ENCODE measurements at places on chromosomes 16 and 17.
A peak's percentile ranks its signal among the peaks of the same experiment; 100 is the strongest.

GRCh38 chr16:11609474-11610120, 22.9 kb upstream of the LITAF start:
- DNase-seq = no peak

- no peak for DNase-seq
Observed at GRCh38 chr17:57629470-57629869, 115.6 kb downstream of the CCDC182 start.

GRCh38 chr16:12433691-12434390, 369.8 kb downstream of the CPPED1 start:
- DNase-seq = no peak

GRCh38 chr17:77802333-77802615, 156.2 kb upstream of the TNRC6C start:
- DNase-seq = no peak

DNA sequence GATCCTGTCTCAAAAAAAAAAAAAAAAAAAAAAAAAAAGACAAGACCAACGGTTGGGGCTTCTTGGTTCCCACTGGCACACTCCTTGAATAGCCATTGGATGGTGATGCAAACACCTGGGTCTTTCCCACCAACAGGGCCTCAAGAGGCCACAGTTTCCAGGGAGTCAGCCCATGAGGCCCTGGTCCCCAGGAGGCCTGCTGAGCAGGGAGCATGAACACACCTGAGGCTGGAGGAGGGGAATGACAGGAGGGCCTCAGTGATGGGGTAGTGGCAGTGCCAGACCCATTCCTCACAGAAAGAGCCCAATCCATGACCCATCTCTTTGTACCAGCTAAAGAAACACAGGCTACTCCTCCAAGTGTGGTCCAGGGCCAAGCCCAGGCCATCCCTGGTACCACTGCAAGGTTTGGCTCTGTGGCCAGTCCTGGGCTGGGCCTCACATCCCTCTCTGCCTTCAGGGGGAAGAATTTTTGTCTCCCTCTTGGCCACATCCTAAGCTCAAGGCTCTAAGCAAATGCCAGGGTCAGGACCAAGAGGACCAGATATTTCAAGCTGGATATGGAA, 13.9 kb downstream of the ARL2BP start:
- no peak for DNase-seq

DNA sequence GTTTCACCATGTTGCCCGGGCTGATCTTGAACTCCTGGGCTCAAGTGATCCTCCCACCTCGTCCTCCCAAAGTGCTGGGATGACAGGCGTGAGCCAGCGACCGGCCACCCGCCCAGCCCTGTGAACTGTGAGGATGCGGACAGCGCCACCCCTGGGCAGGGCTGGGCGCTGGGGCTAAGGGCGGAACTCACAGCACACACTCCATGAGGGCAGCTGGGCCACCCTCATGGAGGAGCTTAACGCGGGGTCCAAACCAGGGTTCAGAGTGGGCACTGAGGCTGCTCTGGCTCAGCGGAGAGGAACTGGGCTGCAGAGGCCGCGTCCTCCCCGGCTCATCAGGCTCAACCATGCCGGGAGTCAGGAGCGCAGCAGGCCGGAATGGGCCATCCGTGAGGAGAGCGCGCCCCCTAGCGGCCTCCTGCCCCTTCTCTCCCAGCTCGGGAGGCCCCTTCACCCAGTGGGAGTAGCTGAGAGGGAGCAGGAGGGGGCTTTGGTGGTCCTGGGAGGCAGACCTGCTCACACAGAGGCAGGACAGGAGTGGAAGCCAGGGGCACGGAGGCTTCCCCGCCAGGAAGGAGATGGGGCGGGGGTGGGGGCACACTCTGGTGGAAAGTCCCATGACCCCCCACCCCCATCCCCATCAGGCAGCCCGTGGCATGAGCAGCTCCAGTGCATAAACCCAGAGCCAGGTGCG, 13.8 kb downstream of the CORO7 start:
- peak; percentile 38 for DNase-seq

- peak; percentile 47 for DNase-seq
Observed at GRCh38 chr16:50210266-50211038, 55.9 kb upstream of the ADCY7 start.

DNA sequence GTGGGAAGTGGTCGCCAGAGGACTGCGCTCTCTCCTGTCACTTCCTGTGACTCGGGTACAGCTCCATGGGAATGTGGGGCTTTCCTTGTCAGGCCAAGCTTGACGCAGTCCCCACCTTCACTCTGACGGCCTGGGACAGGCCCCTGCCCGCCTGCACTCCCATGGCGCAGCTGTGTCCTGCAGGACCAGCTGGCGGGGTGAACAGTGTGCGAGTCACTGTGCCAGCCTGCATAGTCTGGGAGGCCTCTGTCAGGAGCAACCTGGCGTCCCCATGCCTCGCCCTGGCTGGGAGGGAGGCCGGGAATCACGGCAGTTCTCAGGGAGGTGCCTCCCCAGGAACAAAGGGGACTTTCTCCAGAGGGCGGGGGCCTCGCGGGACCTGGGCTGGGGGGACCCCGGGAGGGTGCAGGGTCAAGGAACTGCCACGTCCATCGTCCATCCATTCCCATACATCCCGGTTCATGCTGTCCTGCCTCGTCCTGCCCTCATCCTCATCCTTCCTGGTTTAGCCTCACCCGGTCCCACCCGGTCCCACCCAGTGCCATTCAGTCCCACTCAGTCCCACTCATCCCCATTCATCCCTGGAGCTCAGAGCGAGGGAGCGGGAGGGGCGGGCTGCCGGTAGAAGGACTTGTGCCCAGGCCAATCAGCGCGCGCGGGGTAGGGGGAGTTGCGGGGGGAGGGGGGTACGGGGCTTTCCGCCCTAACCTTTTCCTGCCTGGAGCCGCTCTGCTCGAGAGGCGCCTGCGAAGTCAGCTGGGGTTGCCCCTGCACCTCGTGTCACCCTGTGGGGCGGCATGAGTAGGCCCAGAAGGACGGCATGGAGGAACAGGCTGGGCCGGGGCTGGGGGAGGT, 13.4 kb downstream of the FLYWCH1 start:
- no peak for DNase-seq

DNA sequence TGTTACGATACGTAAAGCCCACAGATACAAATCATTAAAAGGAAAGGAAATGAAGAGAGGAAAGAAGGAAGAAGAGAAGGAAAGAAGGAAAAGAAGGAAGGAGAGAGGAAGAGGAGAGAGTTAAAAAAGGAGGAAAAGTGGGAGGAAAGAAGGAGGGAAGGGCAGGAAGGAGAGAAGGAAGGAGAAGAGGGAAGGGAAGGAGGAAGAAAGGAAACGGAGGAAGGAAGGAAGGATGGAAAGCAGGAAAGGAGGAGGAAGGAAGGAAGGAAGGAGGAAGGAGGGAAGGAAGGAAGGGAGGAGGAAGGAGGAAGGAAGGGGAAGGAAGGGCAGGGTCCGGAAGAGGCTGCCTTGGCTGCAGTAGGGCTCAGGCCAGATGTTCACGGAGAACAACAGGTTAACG, 95.2 kb downstream of the ENGASE start:
- DNase-seq = no peak

- no peak for DNase-seq
Observed at GRCh38 chr16:64880994-64881393, 240.9 kb downstream of the CDH11 start.

DNA sequence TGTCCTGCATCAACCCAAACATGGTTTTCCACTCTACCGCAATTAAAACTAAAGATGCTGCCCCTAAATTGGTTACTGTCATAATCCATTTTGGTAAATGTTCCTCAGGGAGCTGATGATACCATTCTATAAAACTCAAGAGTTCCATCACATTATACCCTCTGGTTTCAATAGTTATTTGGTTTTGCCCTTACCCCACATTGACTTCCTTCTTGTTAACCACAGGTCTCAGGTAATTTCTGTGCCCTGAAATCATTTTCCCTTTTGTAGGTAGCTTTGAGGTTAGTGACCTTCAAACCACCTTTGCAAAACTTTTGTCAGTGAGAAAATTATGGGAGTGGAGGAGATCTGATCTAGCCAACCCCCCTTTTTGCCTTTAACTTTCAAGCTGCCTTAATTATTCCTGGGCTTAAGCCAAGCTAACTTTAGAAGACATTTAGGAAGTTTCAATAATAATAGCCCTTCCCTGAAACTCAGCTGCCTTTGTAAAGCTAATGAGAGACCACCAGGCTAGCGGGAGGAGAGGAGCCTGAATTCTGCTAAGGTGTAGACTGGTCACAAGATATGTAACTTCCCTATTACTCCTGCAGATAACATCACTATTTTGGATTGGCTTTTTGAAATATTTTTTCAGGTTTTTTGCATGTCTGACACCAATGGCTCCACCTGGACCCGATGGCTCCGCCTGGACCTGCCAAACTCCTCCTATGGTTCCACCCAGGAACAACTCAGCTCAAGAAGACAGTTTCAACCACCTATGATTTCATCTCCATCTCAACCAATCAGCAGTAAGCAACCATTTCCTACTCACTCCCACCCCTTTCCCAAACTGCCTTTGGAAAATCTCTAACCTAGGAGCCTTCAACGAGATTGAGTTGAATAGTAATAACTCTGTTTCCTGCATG, 224.9 kb downstream of the HS3ST3B1 start:
- DNase-seq = no peak

DNA sequence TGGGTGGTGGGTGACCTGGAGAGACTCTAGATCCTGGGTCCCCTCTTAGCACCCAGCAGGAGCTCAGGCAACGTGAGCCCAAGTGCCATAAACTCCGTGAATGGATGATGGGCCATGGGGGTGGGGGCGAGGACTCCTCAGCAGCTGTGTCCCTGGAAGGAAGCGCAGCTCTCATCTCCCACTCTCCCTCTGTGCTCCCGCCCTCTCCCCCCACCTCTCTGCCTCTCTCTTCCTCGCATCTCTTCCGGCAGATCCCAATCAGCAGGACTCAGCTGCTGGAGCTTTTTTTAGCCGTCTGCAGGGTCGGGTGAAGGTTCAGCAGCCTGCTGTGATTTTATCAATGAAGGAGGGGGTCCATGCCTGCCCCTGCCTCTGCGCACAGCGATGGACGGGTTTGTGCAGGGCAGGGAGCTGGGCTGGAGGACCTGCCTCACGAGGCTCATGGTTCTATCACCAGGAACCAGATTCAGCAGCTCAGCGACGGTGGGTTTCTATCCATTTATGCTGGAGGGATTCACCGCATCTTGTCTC, 8.3 kb downstream of the CCR7 start:
- no peak for DNase-seq

DNA sequence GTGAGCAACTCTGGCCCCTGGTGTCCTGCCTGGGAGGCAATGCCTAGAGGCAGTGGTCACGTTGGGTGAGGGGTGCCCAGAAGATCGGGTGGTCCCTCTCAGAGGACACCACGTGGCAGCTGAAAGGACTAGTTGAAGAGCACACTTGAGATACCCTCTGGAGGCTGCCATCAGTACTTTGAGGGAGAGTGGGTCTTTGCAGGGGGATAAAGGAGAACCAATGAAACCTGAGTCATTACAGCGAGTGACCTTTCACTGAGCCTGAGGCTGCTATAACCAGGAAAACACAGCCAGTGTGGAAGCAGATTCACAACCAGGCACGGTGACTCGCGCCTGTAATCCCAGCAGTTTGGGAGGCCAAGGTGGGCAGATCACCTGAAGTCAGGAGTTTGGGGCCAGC, 18.9 kb downstream of the CA4 start:
- DNase-seq = no peak

- DNase-seq = no peak
Observed at GRCh38 chr17:31286587-31286986, 10.5 kb downstream of the OMG start.

- DNase-seq = no peak
Observed at GRCh38 chr16:1953734-1954133, 755 bp downstream of the RPL3L start.

GRCh38 chr16:56600398-56600999, 7.9 kb upstream of the MT2A start:
- DNase-seq = peak; percentile 26

- DNase-seq = no peak
Observed at GRCh38 chr17:68710976-68711375, 109.8 kb upstream of the FAM20A start.

DNA sequence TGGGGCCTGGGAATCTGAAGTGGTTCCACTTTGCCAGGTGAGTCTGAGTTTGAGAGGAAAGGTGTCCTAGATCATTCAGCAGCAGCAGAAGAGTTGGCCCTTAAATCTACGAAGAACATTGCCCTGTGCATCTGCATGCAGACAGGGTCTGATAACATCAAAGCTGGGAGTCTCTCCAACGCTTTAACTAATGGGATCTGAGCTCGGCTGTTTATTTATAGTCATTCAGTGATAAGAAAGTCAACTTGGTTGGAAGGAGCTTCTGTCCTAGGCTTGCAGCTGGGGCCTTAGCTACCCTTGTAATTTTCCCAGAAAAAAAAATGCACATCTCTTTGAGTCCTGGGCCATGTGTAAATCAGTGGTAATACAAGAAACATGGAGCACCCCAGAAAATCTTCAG, 418.0 kb upstream of the HSBP1 start:
- no peak for DNase-seq

DNA sequence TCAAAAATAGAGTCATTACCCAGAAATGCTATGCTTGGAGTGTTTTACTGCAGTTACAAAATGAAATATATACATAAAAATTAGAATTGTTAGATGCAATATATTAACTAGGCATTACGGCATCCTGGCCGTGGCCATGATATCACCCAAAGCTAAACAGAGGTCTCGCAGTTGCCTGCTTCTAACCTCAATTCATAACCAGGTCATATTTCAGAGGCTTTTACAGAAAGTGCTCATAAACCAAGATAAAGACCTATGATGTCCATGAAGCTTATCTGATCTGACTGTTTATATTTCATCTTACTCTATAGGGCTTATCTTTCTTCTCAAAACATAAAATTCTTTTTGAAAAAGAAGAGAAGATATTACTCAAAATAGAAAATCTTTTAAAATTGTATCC, 664.5 kb upstream of the SALL1 start:
- no peak for DNase-seq

DNA sequence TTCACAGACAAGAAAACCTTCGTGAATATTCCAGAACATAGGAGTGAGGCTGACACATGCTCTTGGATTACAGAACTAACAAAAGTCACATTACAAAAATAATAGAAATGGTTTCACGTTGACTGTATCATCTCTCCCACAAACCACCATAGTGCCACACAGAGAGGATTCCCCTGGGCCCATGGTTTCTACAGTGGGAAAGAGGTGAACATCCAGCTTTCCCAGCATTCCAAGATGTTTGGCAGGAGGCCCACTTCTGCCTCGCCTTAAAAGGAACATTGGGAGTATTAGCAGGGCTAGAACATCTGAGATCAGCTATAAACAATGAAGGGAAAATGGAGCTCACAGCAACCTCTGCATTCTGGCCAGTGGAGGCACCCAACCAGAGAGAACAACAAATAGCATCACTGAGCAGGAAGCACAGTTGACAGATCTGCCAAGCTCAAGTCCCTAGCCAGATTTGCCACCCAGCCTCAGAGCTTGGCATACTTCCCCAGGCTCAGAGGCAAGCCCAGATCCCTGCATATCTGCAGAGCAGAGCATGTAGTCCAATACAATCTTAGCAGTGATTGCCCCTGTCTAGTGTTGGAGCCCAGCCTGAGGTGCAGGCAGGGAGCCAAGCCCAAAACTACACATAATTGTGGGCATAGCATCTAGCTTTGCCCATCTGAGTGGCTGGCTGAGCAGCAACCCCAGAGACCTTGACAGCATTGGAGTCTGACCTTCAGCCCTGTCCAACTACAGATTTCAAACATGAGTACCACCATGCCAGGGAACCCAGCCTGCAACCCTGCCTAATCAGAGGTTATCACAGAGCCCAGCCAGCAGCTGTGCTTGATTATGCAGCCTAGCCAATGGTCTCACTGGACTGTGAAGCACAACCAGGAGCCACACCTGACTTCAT, 260.4 kb downstream of the CEP112 start:
- DNase-seq = no peak

- DNase-seq = peak; percentile 35
Observed at GRCh38 chr16:19884611-19885450, at the start of gene GPRC5B. GPRC5B (minus strand) TSS chr16:19884848; CDS start chr16:19872845, 12,003 bp downstream.
